ENCODE measurements at places on chromosomes 5 and 9.

DNA sequence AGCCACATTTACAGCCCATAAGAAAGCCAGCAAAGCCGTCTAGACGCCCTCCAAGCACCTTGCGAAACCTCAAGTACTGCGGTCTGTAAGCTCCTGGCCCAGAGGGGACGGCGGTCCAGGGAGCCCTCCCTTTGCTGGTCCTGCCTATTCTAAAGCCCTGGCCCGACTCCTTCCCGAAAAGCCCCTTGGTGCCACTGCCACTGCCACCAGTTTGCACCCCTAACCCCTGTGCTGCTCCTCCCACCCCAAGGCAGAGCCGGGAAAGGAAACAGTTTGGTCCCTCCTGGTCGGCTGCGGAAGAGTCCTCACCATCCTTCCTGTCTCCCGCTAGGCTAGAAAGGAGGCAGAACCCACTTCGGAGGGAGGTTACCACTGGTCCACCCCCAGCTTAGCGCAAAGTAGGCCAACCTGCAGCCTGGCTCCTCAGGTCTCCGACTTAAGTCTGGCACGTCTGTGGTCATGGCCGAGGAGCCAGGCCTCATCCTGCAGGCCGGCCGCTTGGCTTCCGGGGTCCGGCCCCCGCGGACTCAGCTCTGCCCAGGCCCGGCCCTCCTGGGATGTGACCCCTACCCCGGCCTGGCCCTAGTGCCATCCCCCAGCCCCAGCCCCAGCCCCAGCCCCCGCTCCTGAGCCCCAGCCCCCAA, 916 bp downstream of the TOR1A start:
- no peak for DNase-seq

DNA sequence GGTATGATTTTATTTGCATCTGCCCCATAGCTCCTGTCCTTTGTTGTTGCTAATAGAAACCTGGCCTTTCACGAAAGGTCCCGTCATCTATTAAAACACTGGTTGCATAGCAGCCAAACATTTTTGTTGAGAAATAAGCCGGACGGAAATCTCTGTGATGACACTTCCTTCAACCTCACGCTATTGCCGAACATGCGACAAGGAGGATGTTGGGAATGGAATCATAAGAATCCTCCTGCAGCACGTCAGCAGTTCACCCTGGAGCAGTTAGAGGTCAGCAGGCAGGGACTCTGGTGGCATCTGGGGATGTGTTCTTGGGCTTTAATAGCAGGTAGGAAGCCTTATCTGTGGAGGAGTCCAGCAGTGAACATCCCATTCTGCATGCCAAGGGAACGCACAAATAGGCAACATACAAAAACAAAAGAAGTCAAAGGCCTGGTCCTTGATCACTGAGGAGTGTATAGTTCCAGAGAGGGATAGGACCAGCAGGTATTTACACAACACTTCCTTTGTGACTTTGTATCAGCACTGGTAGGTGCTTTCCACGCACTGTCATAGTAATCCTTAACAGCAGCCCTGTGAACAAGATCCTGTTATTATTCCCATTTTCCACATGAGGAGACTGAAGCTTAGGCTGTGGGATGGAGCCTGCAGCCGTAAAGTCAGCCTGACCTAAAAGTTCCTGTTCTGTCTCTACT, 33.4 kb downstream of the ARHGAP26 start:
- no peak for DNase-seq

GRCh38 chr9:128621730-128622455, 34.8 kb downstream of the DYNC2I2 start:
- DNase-seq: no peak

GRCh38 chr9:110125207-110125751, 82.7 kb downstream of the C9orf152 start:
- no peak for DNase-seq

- DNase-seq: no peak
These were observed 616.6 kb downstream of the PDE4D start for GRCh38 chr5:59276917-59277372.

DNA sequence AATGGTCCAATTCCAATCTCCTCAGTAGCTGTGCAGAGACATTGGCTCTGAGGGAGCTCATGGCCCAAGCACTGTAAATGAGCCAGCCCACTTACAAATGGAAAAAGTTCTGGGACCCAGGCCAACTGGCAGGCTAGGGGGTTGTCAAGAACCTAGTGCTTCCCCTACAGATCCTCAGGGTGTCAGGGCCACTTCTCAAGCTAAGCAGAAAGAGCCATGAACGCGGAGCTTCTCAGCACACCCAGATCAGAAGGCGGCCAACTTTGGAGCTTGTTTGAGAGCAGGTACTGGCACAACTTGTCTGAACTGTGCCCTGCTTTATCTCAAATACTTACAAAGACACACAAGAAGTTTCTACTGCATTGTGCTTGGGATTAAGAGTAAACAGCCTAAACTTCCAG, 17.5 kb downstream of the TLE1 start:
- no peak for DNase-seq

DNA sequence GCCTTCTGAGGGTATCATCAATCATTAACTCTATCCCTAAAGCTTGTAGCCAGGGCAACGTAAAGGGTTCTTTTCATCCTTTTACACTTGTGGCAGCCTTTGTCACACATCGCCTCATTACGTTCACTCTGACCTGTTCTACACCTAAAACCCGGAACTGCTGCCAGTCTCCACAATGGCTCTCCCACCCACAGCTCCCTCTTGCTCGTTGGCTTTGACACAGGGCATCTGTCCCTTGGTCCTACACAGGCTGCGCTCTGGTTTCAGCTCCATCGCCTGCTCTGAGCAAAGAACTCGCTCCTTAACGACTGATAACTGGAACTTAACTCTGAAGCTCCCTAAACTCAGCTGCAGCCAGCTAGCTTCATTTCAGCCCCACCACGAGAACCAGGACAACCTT, 112.8 kb upstream of the CTNND2 start:
- no peak for DNase-seq

GRCh38 chr5:80034962-80035821, at the start of gene THBS4:
Gene THBS4 (plus strand): TSS chr5:80035348. CDS start chr5:80035538, 190 bp downstream.
- no peak for DNase-seq

- no peak for DNase-seq
These were observed 574.5 kb upstream of the ARRDC3 start for GRCh38 chr5:91957666-91958065.

DNA sequence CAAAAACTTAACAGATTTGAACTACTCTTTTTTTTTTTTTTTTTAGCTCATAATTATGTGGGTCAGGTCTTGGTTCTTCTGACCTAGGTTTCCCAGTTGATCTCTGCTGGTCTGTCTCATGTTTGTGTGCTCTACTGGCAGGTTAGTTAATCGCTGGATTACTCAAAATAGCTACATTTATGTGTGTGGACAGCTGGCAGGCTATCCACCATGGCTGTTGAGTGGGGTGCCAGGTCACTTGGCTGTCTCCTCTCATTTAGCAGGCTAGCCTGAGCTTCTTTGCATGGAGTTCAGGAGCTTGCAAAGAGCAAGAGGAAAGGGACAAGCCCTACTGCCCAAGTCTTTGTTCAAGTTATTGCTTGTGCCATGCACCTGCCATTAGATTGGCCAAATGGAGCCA, 9.3 kb downstream of the ADCY2 start:
- DNase-seq: no peak

GRCh38 chr9:18971404-18971803, 61.6 kb downstream of the SAXO1 start:
- no peak for DNase-seq

- no peak for DNase-seq
These were observed 124.7 kb downstream of the GHR start for GRCh38 chr5:42547894-42548293.

GRCh38 chr5:23072179-23072578, 219.0 kb upstream of the CDH12 start:
- no peak for DNase-seq

- no peak for DNase-seq
These were observed 645.8 kb upstream of the EDIL3 start for GRCh38 chr5:85030316-85031084.

GRCh38 chr9:110152704-110153374, 55.1 kb downstream of the C9orf152 start:
- DNase-seq: no peak

DNA sequence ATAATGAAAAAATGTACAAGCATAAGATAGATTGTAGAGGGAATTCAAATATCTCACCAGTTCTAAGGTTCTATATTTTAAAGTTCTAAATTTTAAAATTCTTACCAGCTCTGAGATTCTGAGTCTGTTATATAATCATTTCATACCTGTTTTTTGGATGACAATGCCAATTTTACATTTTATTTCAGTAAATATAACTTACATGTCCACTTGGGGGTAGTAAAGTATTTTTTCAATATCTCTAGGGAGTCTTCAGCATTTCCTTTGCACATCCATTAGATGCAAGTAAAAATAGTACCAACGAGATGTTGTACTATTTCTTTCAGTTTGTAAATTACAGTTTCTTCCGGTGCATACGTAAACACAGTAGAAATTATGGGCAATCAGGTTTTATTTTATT, 25.7 kb downstream of the NMUR2 start:
- DNase-seq: no peak

GRCh38 chr9:75685062-75685461, 205.4 kb upstream of the PCSK5 start:
- DNase-seq: no peak

GRCh38 chr9:130465383-130466096, 20.8 kb downstream of the ASS1 start:
- no peak for DNase-seq

DNA sequence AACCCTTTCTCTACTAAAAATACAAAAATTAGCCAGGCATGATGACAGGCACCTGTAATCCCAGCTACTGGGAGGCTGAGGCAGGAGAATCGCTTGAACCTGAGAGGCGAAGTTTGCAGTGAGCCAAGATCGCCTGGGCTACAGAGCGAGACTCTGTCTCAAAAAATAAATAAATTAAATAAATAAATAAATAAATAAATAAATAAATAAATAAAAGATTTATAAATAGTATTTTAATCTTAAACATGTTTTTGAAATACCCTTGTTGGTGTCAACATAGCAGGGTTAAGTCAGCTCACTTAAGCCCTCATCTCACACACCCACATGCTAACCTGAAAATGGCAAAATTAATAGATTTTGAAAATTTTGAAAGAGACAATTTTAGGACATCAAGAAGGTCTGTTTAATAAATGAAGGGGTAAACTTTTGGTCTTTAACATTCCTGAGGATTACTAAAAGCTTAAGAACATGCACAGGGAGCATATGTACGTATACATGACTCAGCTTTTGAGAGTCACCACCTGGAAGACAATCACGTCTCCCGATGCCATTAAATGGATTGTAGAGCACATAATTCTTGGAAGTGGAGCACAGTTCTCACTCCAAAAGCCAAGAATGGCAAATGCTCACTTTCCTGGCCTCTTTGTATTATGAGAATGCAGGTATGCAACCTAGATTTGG, 202.5 kb downstream of the GDNF start:
- DNase-seq: no peak

DNA sequence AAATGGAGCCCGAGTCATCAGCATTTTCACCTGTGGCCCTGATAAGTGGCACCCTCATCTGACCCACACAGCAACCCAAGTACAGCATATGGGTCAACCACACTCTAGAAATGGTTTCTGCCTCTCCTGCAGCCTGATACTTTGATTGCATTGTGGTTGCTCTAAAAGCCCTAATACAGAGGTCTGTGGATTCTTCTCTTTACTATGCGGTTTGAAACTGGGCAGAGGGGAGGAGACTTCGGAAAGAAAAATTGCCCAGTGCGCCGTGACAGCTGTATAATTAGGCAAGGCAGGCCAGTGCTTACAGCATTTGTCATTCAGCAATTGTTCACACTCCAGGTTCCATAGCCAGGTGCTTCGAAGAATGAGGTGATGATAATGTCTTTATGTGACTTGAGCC, 361.0 kb downstream of the NFIB start:
- DNase-seq: no peak

GRCh38 chr5:139494256-139494655, 11.7 kb upstream of the STING1 start:
- no peak for DNase-seq

DNA sequence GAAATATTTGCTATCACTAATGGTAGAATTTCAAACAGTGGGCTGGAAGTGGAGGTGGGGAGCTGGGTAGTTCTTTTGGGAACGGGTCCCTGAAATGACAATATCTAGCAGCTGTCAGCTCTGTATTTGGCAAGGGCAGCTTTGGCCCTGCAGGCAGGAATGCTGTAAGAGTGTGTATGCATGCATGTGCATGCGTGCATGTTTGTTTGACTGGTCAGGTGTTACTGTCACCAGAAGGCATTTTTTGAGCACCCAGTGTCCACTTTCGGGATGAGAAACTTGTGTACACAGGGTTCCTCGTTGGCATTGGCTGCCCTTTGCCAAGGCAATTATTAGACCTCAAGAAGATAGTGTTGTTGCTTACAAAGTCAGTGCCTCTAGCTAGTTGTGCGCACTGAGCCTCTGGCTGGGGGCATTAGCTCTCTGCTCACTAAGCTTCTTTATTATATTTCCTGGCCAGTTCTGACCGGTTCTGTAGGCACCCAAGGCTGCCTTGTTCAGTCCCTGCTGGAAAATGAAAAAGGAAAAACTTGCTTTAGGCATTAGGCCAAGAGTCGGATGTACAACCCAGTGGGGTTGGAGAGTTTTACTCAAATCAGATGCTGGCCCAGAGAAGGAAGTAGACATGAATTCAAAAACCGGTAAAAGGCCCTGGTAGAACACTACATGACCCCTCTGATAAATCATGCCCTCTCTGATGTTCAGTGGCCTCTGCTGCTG, 2.0 kb downstream of the CYFIP2 start:
- DNase-seq: no peak

DNA sequence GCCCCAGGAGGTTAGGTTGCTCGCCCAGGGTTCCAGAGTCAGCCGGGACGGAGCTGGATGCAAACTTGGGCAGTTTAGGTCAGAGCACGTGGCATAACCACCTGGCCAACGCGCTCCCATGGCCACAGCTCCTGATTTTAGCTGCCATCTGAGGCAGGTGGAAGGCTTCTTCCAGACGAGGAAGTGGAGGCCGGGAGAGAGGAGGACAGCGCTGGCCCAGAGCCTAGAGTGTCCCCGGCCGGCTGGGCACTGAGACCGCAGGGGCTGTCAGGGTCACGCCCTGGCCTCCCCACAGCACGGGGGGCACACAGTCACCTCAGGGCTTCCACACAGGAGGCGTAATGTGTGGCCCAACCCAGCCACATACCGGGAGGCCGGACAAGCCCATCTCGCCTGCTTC, 16.1 kb upstream of the PHYKPL start:
- DNase-seq: no peak

GRCh38 chr5:83955916-83956315, 235.3 kb upstream of the HAPLN1 start:
- no peak for DNase-seq

DNA sequence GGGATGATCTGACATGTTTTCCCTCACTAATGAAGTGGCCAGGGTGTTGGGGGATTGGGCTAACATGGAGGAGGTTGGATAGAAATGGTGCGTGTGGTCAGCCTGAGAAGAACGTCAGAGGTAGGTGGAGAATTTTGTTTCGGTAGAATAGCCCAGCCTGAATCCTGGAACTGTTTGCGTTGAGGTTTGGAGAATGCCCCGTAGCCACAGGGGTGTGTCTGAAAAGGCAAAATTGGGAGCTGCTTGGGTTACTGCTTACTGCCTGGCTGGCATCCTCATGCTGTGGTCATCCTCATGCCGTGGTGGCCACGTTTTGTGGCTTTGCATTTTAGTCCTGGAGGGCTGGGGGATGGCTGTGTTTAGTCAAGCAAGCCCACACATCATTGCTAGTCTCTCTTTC, 236.9 kb downstream of the GOLPH3 start:
- DNase-seq: no peak
